ENCODE measurements at places on chromosomes 5 and 9.

DNA sequence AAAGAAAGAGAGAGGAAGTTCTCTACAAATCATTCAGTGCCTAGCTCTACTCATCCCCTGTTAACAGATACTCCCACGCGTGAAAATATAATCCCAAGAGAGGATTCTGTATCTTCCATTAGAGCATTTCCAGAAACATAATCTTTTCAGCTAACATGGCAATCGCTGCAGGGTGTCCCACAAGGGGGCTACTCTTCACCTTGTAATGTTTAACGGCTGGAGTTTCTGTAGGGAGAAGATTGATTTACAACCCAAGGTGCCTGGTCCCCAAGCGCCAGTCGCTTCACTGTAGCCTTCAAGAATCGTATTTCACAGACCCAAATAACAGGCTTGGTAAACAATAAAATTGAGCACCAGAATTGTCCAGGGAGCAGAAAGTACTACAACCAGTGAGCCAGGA, 318.7 kb downstream of the TLE1 start:
- no peak for DNase-seq

- DNase-seq, result no peak
Measured at GRCh38 chr5:131570757-131571156, 64.3 kb downstream of the RAPGEF6 start.

- no peak for DNase-seq
Measured at GRCh38 chr5:172577267-172577909, 63.7 kb upstream of the NEURL1B start.

DNA sequence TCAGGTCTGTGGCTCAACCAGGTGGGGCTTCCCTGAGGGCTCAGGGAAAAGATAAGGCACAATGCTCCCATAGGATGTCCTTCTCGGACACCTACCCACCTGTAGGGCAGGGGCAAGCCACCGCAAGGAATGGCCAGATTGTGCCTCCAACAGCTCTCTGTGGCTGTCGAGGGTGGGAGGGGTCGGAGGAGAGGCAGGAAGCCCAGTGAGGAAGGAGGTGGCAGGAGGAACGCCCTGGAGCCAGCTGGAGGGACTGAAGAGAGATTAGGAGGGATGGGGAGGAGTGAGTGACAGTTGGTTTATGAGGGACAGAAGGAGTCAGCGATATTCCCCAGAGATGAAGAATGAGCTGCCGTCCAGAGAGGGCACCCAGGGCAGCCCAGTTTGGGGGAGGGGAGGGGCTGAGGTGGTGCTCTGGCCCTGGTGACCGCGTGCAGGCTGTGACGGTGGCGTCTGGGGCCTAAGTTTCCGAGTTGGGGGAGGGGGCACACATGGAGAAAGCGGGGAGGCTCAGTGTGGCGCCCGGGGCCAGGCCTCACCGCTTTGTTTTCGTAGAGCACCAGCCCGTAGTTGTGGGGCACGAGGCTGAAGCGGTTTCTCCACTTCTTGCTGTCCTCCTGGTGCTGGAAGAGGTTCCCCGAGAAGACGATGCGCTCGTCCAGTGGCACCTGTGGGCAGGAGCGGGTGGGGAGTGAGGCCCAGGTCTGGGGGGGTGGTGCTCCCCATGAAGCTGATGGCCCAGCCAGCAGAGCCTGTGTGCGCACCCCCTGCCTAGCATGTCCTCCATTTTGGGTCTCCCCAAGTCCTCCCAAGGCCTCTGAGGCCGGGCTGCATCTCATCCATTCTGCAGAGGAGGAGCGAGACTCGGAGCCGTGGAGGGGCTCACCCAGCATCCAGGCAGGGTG, 75.6 kb downstream of the LRSAM1 start:
- no peak for DNase-seq

- no peak for DNase-seq
Measured at GRCh38 chr5:131441184-131441583, 177.3 kb downstream of the CDC42SE2 start.

DNA sequence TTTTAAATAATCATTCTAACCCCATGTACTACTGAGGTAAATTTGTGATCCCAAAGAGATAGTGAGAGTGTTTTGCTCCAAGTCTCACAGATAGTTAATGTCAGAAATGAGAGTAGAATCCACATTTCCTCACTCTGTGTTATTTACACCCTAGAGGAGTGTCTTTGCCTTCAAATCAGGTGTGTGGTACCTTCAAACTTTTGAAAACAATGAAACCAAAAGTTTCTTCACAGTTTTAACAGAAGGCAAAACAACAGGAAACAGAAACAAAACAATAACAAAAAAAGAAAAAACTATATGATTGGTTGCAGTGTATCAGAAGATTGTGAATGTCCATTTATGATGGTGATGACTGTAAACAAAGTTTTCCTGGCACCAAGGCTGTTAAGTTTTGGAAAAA, 85.9 kb downstream of the ERBIN start:
- DNase-seq, result no peak

GRCh38 chr5:167964529-167964928, 326.9 kb upstream of the WWC1 start:
- no peak for DNase-seq

DNA sequence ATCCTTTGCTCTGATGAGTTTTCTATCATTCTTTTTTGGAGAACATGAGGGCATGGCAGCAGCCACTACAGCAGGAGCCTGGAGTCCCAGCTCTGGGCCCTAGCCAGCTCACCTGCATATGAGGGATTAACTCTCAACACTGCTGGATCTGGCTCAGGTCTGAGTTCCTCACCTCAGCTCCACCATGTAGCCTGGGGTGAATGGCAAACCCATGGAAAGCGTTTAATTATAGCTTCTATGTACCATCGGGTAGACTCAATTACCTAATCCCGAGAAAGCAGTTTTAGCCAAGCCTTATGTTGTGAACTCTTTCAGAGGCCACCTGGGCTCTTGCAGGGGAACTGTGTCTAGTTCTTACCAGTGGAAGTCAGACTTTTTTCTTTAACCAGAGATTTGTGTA, 3.9 kb upstream of the S100Z start:
- peak; percentile 55 for DNase-seq

- DNase-seq, result no peak
Measured at GRCh38 chr5:15069407-15069905, 197.9 kb upstream of the ANKH start.

DNA sequence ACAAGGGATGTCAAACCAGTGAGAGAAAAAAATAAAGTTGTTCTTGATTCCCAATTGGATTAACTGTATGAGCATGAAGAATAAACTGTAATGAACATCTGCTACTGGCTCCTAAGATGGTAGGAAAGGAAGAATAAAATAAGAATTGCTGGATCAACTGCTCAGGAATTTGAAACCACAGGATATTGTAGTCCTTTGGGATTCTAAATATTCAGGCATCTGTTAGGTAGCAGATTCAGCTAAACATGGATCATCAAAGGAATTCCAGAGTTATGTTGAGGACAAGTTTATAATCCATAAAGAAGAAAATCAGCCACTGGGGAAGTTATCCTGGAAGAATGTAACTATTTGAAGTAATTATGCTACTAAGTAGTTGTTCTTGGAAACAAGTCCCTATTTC, 65.8 kb downstream of the ISL1 start:
- DNase-seq, result no peak

GRCh38 chr9:120104771-120105170, 475.2 kb downstream of the CDK5RAP2 start:
- DNase-seq, result no peak

- DNase-seq, result no peak
Measured at GRCh38 chr9:92612292-92612691, 57.6 kb downstream of the IPPK start.

DNA sequence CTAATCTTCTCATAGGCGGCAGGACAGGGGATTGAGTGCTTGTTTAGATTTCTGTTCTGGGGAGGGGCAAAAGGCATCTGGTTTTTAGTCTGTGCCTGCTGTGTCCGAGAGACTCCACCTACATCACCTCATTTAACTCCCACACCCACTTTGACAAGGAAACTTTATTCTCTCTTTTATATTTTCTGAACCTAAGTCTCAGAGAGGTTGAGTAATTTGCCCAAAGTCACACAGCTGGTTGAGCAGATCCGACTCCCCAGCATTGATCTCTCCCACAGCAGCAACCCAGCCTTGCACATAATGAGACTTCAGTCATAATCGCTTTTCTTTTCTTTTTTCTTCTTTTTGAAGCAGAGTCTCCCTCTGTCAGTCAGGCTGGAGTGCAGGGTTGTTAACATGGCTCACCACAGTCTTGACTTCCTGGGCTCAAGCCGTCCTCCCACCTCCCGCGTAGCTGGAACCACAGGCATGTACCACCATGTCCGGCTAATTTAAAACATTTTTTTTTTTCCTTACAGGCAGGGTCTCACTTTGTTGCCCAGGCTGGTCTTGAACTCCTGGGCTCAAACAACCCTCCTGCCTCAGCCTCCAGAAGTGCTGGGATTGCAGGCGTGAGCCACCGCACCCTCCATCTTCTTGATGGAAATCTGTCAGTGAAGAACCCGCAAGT, 36.5 kb upstream of the ANKRD33B start:
- DNase-seq, result no peak

DNA sequence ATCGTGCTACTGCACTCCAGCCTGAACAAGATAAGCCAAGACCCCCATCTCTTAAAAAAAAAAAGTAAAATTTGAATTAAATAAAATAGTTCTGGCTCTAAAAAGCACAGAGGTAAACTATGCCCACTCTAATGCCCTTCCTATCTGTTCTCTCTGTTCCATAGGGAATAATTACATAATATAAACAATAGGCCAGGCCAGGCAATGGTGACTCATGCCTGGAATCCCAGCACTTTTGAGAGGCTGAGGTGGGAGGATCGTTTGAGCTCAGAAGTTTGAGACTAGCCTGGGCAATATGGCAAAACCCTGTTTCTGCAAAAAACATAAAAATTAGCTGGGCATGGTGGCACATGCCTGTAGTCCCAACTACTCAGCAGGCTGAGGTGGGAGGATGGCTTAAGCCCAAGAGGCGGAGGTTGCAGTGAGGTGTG, 47.4 kb downstream of the MYO10 start:
- no peak for DNase-seq
